Stimulated activated CD4-positive, alpha-beta T cell treated with anti-CD3 and anti-CD28 coated beads, Interleukin-4, amount 100 ng/mL, for 4 hours (primary cell): ENCODE measurements at places on chromosomes 2 and 18.

GRCh38 chr2:148132412-148132811, 111.5 kb downstream of the MBD5 start:
- no peak for DNase-seq

DNA sequence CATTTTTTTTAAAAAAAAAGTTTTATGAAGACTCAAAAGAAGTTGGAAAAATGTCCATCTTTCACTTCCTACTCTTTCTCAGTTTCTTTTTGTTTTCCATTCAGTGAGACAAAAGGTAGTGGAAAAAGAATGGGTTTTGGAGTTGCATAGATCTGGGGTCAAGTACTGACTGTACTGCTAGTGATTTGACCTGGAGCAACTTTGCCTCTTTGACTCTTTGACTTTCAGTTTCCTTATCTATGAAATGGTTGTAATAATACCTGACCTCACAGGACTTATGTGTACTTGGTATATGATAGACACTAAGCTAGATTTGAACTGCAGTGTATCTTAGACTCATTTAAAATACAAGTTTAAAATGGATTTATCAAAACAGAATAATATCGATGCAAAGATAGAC, 3.5 kb upstream of the KCNE4 start:
- no peak for DNase-seq

- no peak for DNase-seq
Observed at GRCh38 chr2:47222826-47223554, 67.9 kb upstream of the STPG4 start.

DNA sequence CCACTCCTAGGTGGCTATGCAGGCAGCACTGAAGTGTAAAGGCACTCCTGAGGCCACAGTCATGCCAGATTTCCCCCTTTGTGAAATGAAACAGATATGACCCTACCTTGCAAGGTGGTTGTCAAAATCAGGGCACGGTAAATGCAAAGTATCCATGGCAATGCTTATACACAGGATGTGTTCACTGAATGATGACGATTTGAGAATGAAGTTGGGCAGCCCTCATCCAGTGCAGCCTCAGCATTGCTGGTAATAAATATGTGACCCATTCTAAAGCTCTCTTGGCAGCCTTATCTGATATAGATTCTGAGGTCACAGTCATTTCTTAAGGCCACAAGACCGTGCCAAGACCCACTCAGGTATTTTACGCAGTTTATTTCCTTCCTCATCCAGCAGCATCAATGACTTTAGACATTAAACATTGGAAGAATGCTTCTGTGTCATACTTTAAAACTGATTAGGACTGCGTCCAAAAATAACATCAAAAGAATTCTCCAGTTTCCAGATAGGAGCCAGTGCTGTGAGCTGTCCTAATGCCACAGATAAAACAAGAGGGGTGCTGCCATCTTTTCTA, 125.5 kb upstream of the SERTAD2 start:
- no peak for DNase-seq

DNA sequence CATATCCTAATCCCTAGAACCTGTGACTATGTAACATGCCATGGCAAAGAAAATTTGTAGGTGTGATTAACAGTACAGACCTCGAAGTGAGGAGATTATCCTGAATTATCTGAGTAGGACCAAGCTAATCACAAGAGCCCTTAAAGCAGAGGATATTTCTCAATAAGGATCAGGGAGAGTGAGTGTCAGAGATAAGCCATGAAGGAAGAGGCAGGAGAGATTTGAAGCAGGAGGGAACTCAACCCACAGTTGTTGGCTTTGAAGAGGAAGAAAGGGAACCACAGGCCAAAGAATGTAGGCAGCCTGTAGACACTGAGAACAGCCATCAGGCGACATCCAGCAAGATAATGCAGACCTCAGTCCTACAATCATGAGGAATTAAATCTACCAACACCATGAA, 229.3 kb downstream of the NBAS start:
- DNase-seq, result no peak

- DNase-seq, result no peak
Observed at GRCh38 chr2:240928476-240929363, 22.6 kb downstream of the CROCC2 start.

DNA sequence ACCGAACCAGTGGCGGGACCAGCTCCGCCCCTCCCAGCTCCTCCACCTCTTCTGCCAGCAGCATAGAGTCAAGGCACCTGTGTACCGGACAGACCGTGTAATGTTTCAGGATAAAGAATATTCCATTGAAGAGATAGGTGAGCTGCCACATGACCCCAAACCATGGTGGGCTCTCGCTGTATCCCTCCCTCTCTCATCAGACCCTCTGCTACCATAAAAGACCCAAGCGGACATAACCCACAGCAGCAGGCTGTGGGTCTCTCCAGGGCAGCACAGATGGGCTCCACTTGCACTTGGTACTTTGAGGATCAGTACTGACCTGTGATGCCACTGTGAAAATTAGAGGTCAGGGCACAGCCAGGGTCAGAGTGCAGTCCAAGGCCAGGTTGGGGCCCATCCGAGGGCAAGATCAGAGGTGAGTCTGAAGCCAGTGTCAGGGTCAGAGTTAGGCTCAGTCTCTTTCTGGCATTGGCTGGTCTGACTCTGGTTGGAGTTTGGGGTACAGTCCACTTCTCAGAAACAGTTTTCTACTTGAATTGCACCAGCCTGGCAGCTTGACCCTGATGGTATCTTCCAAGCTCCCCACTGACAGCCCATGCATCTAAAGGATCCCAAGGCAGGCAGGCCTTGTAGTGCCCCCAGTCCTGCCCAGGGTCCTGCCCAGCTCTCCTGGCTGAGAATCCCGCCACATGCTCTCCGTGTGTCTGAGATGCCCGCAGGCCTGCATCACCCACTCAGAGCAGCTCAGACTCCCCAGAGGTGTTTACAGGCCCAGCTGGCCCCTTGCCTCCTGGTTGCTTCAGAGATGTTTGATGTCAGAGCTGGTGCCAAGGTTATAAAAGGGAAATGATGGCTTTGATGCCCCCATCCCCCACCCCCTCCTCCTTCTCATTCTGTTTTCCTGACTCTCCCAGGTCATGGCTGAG, 212.1 kb downstream of the DYSF start:
- no peak for DNase-seq

DNA sequence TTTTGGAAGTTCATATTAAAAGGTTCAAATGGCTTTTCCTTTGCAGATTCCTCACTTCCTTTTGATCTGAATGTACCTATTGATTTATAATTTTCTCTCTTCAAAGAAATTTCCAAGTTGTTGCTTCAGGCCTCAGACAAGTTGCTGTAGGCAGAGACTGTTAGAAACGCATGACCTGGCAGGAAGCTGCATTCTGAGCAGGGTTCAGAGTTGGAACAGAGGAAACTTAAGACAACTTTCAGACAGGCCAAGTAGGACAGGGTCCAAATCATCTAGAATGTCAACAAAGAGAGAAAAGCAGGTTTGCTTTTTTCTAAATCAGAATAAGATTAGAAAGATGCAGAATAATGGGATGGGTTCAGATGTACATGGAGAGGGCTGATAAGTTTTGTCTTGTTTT, 416.3 kb downstream of the LRP1B start:
- DNase-seq, result no peak

- no peak for DNase-seq
Observed at GRCh38 chr2:74690571-74690970, 36.5 kb downstream of the SEMA4F start.

GRCh38 chr2:225282858-225283710, 116.4 kb upstream of the NYAP2 start:
- DNase-seq, result no peak

GRCh38 chr2:203997980-203998809, 61.6 kb downstream of the ICOS start:
- DNase-seq, result no peak

DNA sequence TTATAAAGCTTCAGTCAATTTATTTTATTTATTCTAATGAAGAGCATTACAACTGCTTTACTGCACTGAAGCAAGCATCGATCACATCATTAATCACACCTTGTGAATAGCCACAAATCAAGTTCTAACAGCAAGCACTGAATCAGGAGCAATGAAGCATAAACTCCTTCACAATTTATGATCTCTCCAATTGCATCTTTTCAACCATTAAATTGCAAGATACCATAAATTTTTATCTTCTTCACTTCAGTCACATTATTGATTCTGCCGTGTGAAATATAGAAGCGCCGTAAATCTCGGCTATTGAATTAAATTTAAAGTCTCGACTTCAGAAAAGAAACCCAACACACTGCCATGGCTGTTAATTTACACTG, 298.7 kb downstream of the CDCA7 start:
- DNase-seq, result no peak

DNA sequence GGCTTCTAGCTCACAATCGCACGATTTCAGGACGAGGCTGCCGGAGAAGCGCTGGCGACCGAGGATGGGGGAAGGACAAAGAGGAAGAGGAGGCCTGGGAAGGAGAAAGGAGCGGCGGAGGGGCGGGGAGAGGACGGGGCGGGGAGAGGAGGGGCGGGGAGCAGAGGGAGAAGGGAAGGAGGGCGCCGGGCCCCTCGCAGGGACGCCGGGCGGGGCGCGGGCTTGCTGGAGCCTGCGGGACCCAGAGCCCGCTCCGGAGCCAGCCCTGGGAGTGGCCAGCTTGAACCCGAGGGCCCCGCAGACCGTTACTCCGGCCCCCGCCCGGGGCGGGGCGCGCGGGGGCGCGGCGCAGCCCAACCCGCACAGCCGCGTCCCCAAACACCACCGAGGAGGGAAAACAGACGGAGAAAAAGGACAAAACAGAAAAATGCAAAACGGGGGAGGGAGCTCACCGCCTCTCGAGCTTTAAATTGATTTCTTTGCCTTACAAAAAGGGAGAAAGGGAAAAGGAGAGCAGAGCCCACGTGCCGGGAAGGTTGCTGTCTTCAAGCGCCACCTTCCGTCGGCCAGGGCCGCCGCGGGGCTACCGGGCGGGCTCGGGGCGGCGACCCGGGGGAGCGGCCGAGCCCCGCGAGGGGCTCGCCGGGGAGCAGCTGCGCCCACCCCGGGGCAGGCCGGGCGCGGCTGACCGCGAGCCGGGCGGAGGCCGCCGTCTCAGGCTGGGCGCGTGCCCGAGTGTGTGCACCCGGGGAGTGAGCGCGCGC, 781 bp upstream of the SOX11 start:
- DNase-seq, result no peak

GRCh38 chr2:128452024-128452411, 133.3 kb upstream of the HS6ST1 start:
- no peak for DNase-seq

GRCh38 chr2:3348767-3349166, 28.9 kb downstream of the EIPR1 start:
- no peak for DNase-seq

GRCh38 chr2:107737756-107738155, 88.9 kb upstream of the RGPD4 start:
- DNase-seq, result no peak

DNA sequence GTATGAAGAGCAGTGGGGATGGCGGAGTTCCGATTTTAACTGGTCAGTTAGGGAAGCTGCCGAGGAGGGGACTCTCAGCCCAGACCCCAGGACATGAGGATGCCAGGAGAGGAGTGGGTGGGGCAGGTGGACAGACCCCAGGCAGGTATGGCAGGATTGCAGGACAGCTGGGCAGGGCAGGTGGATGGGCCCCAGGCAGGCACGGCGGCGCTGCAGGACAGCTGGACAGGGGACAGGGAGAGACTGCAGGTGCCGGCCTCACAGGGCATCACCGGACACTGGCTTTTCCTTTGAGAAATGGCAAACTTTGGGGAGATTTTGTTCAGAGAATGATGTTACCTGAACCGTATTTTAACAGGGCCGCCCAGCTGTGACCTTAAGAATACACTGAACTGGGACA, 127.7 kb downstream of the SNTG2 start:
- DNase-seq, result no peak

DNA sequence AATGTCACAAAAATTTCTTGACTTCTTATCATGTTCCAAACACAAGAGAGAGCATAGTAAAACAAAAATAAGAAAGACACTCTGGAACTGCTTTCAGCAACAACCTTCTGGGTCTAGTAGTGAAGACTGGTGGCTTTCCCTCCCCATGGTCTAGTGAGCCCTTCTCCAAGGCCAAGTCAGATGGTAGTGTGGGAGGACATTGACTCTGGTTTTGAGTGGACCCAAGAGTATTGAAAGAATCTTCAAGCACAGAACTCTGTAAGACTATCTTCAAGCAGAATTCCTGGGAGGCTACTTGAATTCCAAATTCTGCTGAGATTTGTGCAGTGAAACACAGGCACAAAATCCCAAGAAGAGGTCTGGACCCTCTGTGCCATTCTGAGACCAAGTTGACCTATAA, 21.1 kb downstream of the ANTXR1 start:
- DNase-seq, result no peak

DNA sequence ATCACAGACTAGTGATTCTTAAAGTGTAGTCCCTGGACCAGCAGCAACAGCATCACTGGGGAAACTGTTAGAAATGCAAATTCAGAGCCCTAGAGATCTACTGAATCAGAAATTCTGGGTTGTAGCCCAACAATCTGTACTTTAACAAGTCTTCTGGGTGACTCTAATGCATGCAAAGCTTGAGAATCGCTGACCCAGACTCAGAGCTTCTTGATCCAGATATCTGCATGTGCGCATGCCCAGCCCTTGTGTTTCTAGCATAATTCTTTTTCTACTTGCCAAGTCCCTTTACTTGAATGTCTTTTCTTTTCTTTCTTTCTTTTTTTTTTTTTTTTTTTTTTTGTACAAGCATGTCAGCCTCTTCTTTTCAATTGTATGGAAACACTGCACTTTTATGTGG, 60.4 kb downstream of the FIGN start:
- DNase-seq, result no peak

GRCh38 chr2:70570041-70570661, 16.5 kb upstream of the TGFA start:
- no peak for DNase-seq

GRCh38 chr2:190190507-190191162, 128.1 kb upstream of the MSTN start:
- no peak for DNase-seq

DNA sequence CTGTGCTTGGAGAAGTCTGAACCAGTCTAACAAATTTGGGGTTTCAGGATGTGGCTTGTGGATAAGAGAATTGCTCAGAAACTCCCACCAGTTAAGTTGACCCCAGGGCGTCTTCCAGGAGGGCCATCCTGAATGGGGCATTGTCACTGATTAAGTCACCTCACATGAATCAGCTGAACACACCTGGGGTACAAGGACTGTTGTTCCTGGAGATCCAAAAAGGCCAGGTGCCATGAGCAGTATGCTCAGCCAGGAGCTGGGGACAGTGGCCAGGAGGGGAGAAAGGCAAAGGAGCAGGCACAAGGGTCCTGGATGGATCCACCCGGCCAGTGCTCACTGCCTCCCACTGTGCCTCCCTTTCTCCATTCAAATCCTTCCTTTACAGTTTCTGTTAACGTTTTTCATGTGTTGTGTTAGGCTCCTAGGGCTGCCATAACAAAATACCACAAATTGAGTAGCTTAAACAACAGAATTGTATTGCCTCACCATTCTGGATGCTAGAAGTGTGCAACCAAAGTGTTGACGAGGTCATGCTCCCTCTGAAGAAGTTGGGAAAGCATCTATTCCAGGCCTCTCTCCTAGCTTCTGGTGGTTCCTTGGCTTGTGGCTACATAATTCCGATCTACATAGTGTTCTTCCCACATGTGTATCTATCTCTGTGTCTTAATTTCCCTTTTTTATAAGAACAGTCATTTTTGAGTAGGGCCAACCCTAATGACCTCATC, 33.4 kb downstream of the TRABD2A start:
- no peak for DNase-seq
